ENCODE measurements at places on chromosomes 5 and 9.
A peak's percentile ranks its signal among the peaks of the same experiment; 100 is the strongest.

- DNase-seq = no peak
These were observed 33.7 kb downstream of the LAMC3 start for GRCh38 chr9:131042666-131043065.

GRCh38 chr9:110799396-110799795 is 130.8 kb downstream of the MUSK start:
- no peak for DNase-seq

- DNase-seq = no peak
These were observed 229.9 kb downstream of the EBF1 start for GRCh38 chr5:158869854-158870253.

GRCh38 chr5:125393221-125393815 is 646.9 kb upstream of the ZNF608 start:
- DNase-seq = no peak

GRCh38 chr9:77215874-77216273 is 38.5 kb downstream of the VPS13A start:
- no peak for DNase-seq

- no peak for DNase-seq
These were observed 142.5 kb downstream of the ACER2 start for GRCh38 chr9:19551124-19551929.

DNA sequence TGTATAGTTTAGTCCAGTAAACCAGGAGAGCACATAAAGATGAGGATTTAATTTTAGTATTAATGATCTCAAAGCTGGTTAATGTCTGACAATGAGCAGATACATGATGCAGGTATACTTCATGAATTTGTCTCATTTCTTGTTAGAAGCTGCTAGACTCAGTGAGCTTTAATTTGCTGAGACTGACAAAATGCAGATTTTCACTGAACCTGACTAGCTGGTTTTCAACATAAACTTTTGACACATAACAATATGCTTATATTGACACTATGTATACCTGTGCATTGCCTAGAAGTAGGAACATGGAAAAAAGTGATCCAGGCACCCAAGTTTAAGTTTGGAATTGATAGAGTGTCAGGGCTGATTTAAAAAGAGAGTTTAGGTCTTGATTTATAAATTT is 10.8 kb downstream of the UBLCP1 start:
- no peak for DNase-seq

- no peak for DNase-seq
These were observed 19.4 kb downstream of the RAB14 start for GRCh38 chr9:121182101-121182836.

- DNase-seq = no peak
These were observed 322.6 kb upstream of the SLC30A5 start for GRCh38 chr5:68771221-68771620.

DNA sequence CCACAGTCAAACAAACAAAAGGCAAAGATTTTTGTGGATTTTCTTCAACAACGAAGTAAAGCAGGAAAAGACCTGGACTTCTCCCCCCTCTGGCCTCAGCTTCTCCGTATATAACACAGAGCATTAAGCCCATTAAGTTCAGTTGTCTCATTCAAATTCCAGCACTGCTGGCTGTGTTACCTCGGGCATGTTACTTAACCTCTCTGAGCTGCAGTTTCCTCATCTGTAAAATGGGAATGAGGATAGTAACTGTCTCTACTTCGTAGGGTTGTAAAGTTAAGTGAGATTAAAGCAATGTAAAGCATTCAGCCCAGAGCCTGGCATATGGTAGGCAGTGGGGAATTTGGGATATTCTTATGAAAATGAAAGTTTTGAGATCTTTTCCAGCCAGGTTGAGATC is 92.7 kb upstream of the SMIM23 start:
- DNase-seq = no peak

DNA sequence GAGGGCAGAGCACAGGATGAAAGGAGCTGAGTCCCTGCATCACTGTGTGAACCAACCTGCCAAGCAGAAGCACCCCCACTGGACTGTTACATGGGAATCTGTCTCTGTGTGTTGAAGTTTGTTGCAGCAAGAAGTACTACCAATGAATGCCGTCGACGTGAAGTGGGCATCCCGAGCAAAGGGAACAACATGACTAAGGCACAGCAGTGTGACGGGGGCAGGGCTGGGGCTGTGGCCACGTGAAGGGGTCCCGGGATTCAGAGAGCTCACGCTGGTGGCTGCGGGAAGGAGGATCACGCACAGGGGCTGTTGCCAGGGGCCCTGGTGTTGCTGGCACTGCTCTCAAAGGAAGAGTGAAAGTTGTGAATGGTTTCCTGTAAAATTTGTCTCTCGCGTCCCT is 27.5 kb upstream of the GABBR2 start:
- DNase-seq = no peak

DNA sequence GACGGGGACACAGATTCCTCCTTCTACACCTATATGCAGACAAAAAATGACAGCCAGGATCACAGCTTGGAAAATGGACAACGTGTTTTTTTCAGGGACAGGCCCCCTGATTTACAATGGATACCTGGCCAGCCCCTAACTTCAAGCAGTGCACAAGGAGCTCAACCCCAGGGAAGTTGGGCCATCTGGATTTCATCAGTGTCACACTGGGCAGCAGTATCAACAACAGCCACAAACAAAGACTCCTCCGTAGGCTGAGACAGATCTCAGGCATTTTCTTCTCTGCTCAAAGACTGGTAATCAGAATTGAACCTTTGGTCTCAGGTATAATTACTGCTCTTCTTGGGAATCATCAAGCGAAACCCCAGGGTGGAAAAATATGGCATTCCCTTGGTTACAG is 374.0 kb downstream of the ZNF608 start:
- DNase-seq = no peak

DNA sequence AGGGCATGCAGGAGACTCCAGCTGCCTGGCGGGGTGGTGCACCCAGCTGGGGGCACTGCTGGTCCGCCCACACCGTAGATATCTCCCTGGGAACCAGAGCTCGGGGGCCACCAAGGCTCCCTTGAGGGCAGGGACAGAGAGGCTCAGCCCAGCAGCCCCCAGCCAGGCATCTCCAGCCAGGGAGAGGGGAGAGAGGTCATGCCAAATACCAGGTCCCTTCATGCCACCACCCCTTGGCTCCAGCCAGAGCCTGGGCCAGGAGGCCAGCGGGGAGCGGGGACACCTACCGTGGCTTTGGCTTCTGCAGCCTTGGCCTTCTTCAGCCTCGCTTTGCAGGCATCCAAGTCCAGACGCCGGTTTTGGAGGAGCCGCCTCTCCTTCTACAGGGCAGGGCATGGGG is 14.0 kb downstream of the SH3GLB2 start:
- no peak for DNase-seq

DNA sequence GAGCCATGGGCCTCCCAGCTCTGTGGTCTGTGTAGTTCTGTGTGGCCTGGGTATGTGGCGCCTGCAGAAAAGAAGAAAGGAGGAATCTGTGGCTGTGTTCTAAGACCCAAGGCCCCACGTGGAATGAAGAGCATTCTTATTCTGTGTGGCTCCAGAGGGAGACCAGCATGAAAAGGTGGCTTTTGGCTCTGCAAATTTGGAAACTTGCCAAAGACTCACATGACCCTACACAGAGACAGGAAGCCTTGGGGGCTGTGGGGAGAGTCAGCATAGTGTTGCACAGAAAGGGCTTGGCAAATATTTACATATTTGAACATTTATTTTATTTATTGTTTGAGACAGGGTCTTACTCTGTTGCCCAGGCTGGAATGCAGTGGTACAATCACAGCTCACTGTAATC is 193.3 kb downstream of the TMEM38B start:
- no peak for DNase-seq

DNA sequence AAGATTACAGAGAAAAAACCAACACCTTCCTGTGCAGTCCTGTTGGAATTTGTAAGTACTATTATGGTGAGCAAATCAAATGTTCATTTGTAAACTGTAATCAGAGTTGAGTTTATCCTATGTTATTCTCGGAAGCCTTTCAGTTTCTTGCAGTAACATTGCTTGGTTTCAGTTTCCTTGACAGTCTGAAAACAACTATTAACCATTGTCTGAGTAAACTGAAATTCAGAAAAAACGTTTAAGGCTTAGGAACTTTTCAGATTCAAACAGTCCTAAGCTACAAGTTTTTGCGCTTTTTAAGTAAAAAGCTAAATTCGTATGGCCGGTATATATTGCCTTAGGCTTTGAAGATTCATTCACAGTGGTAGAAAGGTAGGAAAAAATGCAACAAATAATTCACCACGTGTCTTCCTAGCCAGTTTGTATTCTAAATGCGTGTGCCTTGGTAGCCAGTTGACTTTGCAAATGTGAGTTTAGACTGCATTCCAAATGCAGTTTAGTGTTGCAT is 2.5 kb downstream of the GPBP1 start:
- DNase-seq = no peak

- no peak for DNase-seq
These were observed 569.6 kb upstream of the BRINP1 start for GRCh38 chr9:119938871-119939270.

DNA sequence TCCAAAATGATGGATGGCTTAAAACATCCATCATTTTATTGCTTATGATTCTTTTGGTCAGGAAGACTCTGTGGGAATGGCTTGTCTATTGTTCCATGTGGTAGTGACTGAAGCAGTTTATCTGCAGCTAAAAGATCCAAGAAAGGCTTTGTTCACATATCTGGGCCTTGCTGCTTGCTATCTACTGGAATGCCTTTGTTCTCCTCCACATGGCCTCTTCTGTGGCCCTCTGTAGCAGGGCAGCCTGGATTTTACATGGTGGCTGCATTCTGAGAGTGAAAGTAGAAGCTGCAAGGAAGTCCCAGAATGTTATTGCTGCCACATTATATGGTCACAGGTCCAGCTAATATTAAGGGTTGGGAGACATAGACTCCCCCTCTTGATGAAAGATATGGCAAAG is 35.1 kb downstream of the DMXL1 start:
- no peak for DNase-seq

DNA sequence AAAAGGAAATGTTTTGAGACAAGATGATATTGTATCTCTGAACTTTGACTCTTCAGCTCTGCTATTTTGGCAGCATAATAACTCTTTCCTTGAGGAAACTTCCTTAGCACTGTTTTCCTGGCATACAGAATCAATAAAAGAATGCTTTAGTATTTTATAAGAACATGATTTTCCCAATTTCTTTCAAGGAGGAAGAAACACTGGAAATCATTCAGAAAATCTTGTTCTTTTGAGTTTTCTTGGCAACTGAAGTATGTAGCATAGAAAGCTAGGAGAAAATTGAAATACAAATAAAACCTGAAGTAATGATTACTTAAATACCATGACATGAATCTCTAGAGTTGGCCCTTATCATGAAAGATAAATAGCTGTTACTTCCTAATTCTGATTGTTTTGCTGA is 461.4 kb upstream of the ZNF608 start:
- DNase-seq = no peak

GRCh38 chr5:42745426-42745825 is 11.2 kb upstream of the CCDC152 start:
- DNase-seq = no peak

DNA sequence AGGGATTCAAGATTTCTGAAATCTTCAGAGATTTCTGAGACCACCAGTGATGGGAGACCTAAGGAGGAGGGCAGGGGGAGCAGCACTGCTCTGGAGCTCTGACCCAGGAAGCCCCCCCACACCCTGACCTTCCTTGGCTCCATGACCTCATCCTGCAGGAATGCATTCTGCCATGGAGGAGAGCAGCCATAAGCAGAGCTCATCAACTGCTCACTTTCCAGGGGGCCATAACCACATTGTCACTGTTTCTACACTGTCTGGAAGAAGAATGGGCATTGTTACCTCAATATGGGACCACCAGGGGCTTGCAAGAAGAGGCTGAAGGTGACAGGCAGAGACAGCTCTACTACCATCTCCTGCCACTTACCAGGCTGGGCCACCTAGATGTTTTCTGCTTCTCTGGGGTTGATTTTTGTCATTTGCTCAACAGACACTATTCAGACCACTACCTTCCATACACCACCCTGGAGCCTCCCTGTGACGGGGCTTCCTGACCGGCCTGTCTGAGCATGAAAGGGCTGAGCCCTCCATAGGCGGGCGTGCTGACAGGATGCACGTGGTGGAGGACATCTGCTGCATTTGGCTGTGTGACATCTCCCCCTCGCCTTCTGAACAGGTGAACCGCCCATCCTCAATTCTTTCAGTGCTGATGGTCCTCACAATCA is 2.3 kb upstream of the TSC1 start:
- DNase-seq = no peak

GRCh38 chr5:75053054-75053303 is 621 bp upstream of the GCNT4 start:
- DNase-seq = no peak

DNA sequence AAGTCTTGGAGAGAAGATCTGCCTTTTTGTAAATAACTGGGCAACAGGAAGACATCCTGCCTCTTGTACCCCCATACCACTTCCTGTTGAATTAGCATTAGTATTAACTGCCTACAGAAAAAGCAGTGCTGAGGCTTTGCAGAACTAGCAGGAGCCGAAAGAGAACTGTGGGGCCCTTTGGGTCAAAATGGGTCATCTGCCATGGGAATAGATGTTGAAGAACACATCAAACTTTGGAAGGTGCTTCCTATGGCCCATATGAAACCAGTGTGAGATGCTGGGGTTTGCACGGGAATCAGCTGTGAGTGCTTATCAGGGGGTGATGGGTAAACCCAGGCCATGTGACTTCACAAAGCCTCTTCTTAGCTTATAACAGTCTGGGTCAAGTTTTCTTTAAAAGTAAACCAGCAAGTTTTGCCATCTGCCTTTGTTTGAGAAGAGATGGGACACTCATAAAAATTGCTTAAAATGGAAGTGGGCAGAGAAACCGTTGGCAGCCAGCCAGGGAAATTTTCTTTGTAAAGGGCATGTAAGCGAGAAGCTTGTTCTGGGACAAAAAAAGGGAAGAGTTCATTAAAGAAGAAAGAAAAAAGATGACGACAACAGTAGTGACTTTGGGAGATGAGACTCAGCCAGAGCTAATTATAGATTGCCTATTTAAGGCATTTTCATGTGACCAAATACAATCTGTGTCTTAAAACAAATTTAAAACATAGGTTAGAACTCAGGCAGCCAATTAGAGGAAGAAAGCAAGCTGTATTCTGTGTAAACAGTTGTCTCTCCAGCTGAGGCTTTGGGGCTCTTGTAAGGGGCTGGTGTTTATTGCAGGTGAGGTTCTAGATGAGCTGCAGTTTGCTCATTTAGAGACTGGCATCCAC is 4.4 kb downstream of the SLC25A25 start:
- no peak for DNase-seq

GRCh38 chr5:74433896-74434829 is 206.4 kb downstream of the ENC1 start:
- no peak for DNase-seq

- DNase-seq = no peak
These were observed 207.8 kb upstream of the MAP3K1 start for GRCh38 chr5:56607551-56607950.

- DNase-seq = peak; percentile 45
These were observed at the start of gene AGPAT2 for GRCh38 chr9:136686794-136687711. TSS of gene AGPAT2 (minus strand) at chr9:136687457. CDS start at chr9:136687357, 100 bp downstream.

DNA sequence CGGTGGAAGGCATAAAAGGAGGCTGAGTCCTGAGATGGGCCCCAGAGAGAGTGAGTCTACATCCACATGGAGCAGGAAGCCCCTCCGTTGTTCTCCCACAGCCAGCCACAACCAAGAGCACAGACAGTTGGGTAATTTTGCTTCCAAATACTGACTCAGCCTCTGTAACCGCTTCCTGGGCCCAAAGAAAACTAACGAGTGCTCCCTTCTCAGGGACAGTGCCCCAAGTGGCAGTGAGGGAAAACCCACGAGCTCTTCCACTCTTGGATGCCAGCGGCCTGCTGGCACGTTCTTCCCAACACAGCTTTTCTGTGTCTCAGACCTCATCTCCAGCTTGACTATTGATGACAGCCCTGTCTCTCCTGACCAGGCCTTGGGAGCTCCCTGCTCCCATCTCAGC is 207.6 kb downstream of the FSTL4 start:
- DNase-seq = no peak

GRCh38 chr5:58245476-58245840 is 214.4 kb downstream of the PLK2 start:
- no peak for DNase-seq

GRCh38 chr5:147388184-147389108 is 121.4 kb downstream of the DPYSL3 start:
- DNase-seq = no peak
